ENCODE measurements at places on chromosomes 12 and 14. TPM values are rescaled to one million over a fixed set of nuclear protein-coding genes. Genes with fewer than 3 reads are reported as not detected.

The ANO4 gene
- not detected for polyA plus RNA-seq

The ALDH2 gene
- 296 TPM for polyA plus RNA-seq

The OVCH1 gene
- polyA plus RNA-seq: not detected

The FAM161B gene
- polyA plus RNA-seq: 1.9 TPM

The CD4 gene
- polyA plus RNA-seq: 3.9 TPM

The ENO2 gene
- polyA plus RNA-seq: 19.7 TPM

The FLVCR2 gene
- polyA plus RNA-seq: 0.50 TPM

The MYBPC1 gene
- polyA plus RNA-seq: 2.1 TPM

The PLEKHH1 gene
- polyA plus RNA-seq: 10.3 TPM

The SIX1 gene
- polyA plus RNA-seq: 0.19 TPM

The CCDC177 gene
- polyA plus RNA-seq: 0.03 TPM

GRCh38 chr12:120532701-120533238 is 1.4 kb upstream of the RNF10 start:
- DNase-seq: no peak
- H3K4me1 ChIP-seq: peaks cover 53% of the 10 kb centered on the region
- H3K36me3 ChIP-seq: no peaks in the 10 kb centered on the region
- H3K4me3 ChIP-seq: no peak overlapping the region
- H3K27me3 ChIP-seq: no peaks in the 10 kb centered on the region

- H3K27ac ChIP-seq: peak overlapping the region; percentile 99
- peak overlapping the region; percentile 95 for H3K4me3 ChIP-seq
- H3K4me1 ChIP-seq: peaks cover 50% of the 10 kb centered on the region
- H3K27me3 ChIP-seq: no peaks in the 10 kb centered on the region
These were observed 413.7 kb downstream of the PCNX1 start for GRCh38 chr14:71320734-71321573.

DNA sequence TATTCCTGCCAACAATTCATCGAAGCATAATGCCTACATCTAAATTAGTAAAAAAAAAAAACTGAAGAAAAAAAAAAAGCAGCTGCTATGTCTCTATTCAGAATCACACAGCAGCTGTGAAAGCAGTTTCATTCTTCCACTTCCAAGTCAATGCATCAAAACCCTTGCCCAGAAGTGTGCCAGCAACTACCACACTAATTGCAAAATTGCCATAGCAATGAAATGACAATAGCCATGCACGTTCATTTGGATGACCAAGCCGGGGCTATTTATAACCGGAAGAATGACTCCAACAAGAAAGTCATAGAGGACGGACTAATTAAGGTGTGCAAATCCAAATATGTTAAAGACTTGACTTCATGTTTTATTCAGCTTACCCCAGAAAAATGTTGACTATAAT is 42.5 kb downstream of the SLC2A13 start:
- H3K4me3 ChIP-seq: no peak overlapping the region
- H3K4me1 ChIP-seq: no peaks in the 10 kb centered on the region
- no peaks in the 10 kb centered on the region for H3K27me3 ChIP-seq

DNA sequence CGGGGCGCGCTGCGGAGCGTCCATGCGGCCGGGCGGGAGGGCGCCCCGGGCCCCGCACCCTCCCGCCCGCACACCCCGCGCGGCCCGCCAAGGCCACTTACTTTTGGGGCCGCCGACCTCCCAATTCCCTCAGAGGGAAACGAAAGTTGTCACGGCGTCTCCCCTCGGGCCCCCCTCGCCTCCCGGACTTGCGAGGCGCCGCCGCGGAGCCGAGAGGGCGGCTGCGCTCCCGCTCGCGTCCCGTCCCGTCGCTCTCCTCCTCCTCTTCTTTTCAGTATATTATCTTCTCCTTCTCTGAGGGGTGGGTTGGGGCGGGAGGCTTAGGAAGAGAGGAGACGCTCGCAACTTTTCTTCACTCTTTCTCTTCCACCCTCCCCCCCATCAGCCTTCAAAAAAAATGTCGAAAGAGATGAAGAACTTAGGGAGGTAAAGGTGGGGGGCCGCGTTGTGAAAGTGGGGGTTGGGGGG is 613 bp downstream of the DUSP16 start:
- H3K4me1 ChIP-seq: peaks cover 22% of the 10 kb centered on the region
- H3K4me3 ChIP-seq: peak overlapping the region; percentile 94
- no peaks in the 10 kb centered on the region for H3K27me3 ChIP-seq
- no peaks in the 10 kb centered on the region for H3K36me3 ChIP-seq

DNA sequence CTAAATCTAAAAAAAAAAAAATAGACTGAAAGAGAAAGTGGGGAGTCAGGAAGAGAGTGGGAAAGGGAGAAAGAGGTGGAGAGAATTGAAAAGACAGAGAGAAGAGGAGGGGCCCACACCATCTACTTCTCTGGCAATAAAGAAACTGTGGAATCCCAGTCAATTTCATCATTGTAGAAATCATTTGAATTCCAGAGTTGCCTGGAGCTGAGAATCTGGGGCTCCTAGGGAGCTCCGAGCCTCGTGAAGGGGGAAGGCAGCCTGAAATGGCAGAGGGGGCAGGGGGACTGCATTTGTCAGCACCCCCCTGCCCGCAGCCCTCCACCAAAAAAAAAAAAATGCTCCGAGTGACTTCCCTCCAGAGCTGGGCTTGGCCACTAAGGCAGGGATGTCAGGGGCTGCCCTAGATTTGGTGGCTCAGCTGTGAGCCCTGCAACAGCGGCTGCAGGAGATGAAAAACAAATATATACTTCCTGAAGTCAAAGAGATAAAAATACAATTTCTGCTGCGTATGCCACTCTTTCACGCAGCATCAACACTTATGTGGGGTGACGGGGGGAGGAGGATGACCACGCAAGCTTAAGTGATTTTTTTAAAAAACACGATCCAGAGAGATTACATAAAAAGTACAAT is 80.5 kb downstream of the BCL11B start:
- H3K4me3 ChIP-seq: peak overlapping the region; percentile 39
- no peak for DNase-seq
- no peaks in the 10 kb centered on the region for H3K27me3 ChIP-seq
- peaks cover 33% of the 10 kb centered on the region for H3K4me1 ChIP-seq

DNA sequence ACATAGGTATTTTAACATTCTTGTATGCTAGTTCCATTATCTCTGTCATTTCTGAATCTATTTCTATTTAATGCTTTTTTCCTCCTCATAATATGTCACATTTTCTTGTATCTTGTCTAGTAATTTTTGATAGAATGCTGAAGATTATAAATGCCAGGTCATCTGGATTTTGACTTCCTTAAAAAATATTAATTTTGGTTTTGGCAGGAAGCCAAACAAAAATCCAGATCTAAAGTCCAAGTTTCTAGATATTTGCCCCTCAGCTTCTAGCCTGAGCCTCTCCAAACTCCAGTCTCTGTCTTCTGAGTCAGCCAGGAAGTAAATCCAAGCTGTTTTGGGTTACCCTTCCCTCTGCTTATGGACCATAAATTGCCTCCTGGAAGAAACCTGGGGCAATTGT is 335.4 kb downstream of the APAF1 start:
- no peak overlapping the region for H3K27ac ChIP-seq
- no peaks in the 10 kb centered on the region for H3K27me3 ChIP-seq
- no peaks in the 10 kb centered on the region for H3K4me1 ChIP-seq
- no peak overlapping the region for H3K4me3 ChIP-seq
- no peak for DNase-seq
- H3K36me3 ChIP-seq: no peaks in the 10 kb centered on the region

- H3K27ac ChIP-seq: peak overlapping the region; percentile 98
- peak overlapping the region; percentile 87 for H3K4me3 ChIP-seq
- peaks cover 10% of the 10 kb centered on the region for H3K36me3 ChIP-seq
These were observed 393 bp upstream of the DCAF5 start for GRCh38 chr14:69153152-69153872.

DNA sequence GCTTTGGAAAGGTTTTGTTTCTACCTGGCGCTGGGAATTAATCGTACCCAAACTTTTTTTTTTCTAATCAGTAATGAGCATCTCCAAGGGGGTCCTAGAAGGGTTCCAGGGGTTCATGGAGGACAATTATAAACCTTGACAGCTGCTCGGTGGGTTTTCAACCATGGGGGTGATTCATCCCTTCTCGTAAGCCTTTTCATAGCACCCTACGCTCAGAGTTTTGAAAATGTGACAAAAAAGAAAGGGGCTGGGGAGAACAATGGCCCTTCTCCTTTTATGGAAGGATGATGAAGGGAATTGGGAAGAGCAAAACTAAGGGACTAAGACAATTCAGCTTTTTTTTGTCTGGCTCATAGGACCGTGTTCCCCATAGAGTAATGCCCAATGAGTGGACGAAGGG is 196.7 kb downstream of the ZFP36L1 start:
- H3K4me3 ChIP-seq: no peak overlapping the region
- H3K4me1 ChIP-seq: peaks cover 33% of the 10 kb centered on the region
- peak overlapping the region; percentile 11 for H3K27ac ChIP-seq
- no peak for DNase-seq
- H3K36me3 ChIP-seq: no peaks in the 10 kb centered on the region
- H3K27me3 ChIP-seq: no peaks in the 10 kb centered on the region

- DNase-seq: no peak
- peaks cover 72% of the 10 kb centered on the region for H3K27me3 ChIP-seq
- no peak overlapping the region for H3K4me3 ChIP-seq
These were observed 23.2 kb upstream of the ATP5MC2 start for GRCh38 chr12:53698948-53699677.

DNA sequence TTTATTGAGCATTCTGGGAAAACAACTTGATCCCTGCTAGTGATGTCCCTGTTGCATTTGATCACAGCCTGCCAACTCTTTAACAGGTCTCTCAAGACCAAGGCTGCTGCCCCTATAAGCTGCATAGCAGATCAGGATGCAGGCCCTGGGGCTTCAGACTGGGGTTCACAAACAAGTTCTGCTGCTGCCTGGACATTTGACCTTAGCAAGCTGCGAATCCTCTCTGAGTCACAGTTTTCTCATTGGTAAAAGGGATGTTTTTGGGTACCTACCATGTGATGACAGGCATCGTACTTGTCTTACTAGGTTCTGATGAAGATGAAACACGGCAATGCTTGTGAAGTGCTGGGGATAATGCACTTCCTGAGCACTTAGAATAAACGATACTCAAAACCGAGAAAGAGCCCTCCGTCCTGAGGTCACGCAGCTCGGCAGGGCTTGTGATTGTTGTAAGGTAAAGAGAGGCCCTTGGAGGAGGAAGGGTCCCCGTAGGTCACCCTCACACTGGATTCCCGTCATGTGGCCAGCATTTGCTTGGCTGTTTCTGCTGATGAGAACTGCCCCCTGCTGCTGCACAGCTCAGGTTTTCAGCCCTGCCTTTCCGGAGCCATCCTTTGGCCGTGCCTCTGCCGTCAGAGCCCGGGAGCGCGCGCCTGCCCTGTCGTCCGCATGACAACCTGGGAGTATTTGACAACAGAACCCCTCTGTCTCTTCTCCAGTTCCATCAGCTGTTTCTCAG is 39.1 kb downstream of the TSPAN9 start:
- no peak overlapping the region for H3K4me3 ChIP-seq
- H3K27ac ChIP-seq: peak overlapping the region; percentile 11
- H3K27me3 ChIP-seq: no peaks in the 10 kb centered on the region
- peaks cover 12% of the 10 kb centered on the region for H3K4me1 ChIP-seq
- no peaks in the 10 kb centered on the region for H3K36me3 ChIP-seq
- DNase-seq: no peak

- no peak for DNase-seq
- H3K36me3 ChIP-seq: no peaks in the 10 kb centered on the region
- no peak overlapping the region for H3K4me3 ChIP-seq
These were observed 32.8 kb upstream of the PPFIBP1 start for GRCh38 chr12:27491226-27491625.

GRCh38 chr12:112199136-112199535 is 73.8 kb downstream of the TRAFD1 start:
- no peak overlapping the region for H3K4me3 ChIP-seq
- DNase-seq: no peak
- H3K36me3 ChIP-seq: peaks cover 98% of the 10 kb centered on the region
- no peaks in the 10 kb centered on the region for H3K27me3 ChIP-seq
- no peak overlapping the region for H3K27ac ChIP-seq

GRCh38 chr14:32403688-32404087 is 74.6 kb downstream of the AKAP6 start:
- H3K4me3 ChIP-seq: no peak overlapping the region
- H3K36me3 ChIP-seq: no peaks in the 10 kb centered on the region
- DNase-seq: no peak
- H3K27ac ChIP-seq: no peak overlapping the region

GRCh38 chr14:77804592-77804991 is 4.7 kb downstream of the ADCK1 start:
- DNase-seq: no peak
- no peaks in the 10 kb centered on the region for H3K27me3 ChIP-seq
- H3K4me3 ChIP-seq: no peak overlapping the region
- no peaks in the 10 kb centered on the region for H3K36me3 ChIP-seq
- no peak overlapping the region for H3K27ac ChIP-seq
- H3K4me1 ChIP-seq: peaks cover 12% of the 10 kb centered on the region

GRCh38 chr14:59221568-59221967 is 33.1 kb downstream of the DAAM1 start:
- no peak overlapping the region for H3K4me3 ChIP-seq
- H3K4me1 ChIP-seq: peaks cover under 1% of the 10 kb centered on the region
- no peaks in the 10 kb centered on the region for H3K27me3 ChIP-seq
- DNase-seq: no peak
- no peak overlapping the region for H3K27ac ChIP-seq
- H3K36me3 ChIP-seq: no peaks in the 10 kb centered on the region

DNA sequence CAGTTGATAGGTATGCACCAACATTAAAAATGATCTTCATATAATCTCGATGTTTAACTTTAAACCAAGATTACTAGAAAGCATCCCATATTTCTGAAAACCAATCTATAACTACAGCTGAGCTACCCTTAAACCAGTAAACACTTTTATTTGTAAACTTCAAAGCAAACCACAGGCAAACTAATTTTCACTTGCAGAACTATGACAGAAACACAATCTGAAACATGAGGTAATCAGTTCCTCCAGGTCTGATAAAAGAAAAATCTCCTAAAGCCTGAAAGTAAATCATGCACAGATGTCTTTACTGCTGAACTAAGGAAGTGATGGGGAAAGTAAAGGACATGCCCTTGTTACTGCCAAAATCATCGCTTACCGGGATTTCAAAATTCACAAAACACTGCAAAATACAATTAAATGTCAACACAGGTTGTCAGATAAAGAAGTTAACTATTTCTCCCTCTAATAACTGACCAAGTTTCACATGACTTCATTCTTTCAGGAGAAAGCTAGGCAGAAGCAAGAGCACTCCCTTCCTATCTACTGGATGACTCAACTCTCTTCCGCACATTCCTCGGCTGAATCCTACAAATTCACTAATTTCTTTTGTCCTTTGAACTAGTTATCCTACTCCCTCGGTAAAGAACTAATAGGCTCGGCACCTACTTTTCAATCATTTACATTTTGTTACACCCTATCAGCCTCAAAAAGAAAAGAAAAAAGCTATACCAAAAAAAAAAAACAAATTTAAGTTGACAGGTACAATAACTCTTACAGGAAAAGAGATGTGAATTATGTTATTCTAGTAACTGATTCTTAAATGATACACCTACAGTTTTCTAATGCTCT is 1.4 kb downstream of the EEA1 start:
- peak overlapping the region; percentile 60 for H3K4me3 ChIP-seq
- H3K4me1 ChIP-seq: peaks cover 17% of the 10 kb centered on the region
- peak overlapping the region; percentile 99 for H3K27ac ChIP-seq
- H3K36me3 ChIP-seq: no peaks in the 10 kb centered on the region
- H3K27me3 ChIP-seq: no peaks in the 10 kb centered on the region

GRCh38 chr12:24840046-24840800 is 108.7 kb downstream of the BCAT1 start:
- peak overlapping the region; percentile 57 for H3K27ac ChIP-seq
- no peak for DNase-seq
- no peak overlapping the region for H3K4me3 ChIP-seq
- H3K4me1 ChIP-seq: peaks cover 7% of the 10 kb centered on the region
- H3K27me3 ChIP-seq: no peaks in the 10 kb centered on the region
- no peaks in the 10 kb centered on the region for H3K36me3 ChIP-seq
